ENCODE measurements at places on chromosomes 13 and 19. TPM values are rescaled to one million over a fixed set of nuclear protein-coding genes. Genes with fewer than 3 reads are reported as not detected.
A peak's percentile ranks its signal among the peaks of the same experiment; 100 is the strongest.

DNA sequence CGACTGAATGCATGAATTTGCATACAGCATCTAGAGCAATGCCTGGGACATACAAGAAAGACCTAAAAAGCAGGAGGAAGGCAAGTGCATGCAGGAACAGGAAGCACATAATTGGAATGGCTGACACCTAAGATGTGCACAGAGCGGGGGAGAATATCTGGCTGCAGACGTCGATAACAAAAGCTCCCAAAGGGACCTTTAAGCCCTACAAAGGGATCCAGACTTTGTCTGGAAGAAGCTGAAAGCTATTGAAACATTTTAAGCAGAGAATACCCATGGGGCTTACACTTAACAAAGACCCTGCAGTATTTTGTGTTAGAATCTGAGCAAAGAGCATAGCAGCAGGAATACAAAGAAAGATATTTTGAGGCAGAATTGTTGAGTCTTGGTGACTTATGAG, 107.4 kb upstream of the CLDN10 start:
- DNase-seq: no peak

- DNase-seq: no peak
These were observed 131.0 kb upstream of the ZNF91 start for GRCh38 chr19:23526302-23526701.

The ZNF470 gene
- 4.7 TPM for total RNA-seq

- peak; percentile 76 for DNase-seq
These were observed 10.5 kb downstream of the DOCK6 start for GRCh38 chr19:11251650-11252314.

DNA sequence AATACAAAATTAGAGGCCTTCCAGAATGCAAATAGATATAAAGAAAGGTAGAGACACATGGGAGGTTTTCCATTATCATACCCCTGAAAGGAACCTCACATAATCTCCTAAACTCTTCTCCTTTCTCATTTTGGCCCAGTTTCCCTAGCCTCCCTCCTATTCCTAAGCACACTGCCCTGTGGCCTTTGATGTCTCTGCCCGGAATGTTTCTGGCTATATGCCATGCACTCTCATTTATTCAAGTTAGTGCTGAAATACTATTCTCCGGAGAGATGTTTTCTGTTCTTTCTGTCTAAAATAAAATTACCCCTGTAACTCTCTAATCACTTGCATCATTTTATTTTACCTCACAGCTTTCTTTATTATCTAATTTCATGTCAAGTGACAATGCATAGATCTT, 1287.7 kb downstream of the SLITRK5 start:
- no peak for DNase-seq

DNA sequence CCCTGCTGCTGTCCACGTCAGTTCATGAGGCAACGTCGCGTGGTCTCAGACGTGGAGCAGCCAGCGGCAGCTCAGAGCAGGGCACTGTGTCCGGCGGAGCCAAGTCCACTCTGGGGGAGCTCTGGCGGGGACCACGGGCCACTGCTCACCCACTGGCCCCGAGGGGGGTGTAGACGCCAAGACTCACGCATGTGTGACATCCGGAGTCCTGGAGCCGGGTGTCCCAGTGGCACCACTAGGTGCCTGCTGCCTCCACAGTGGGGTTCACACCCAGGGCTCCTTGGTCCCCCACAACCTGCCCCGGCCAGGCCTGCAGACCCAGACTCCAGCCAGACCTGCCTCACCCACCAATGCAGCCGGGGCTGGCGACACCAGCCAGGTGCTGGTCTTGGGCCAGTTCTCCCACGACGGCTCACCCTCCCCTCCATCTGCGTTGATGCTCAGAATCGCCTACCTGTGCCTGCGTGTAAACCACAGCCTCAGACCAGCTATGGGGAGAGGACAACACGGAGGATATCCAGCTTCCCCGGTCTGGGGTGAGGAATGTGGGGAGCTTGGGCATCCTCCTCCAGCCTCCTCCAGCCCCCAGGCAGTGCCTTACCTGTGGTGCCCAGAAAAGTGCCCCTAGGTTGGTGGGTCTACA, 6.6 kb downstream of the FSTL3 start:
- DNase-seq: peak; percentile 67

The ZIC5 gene
- not detected for total RNA-seq

The KLHL26 gene
- 5.1 TPM for total RNA-seq

DNA sequence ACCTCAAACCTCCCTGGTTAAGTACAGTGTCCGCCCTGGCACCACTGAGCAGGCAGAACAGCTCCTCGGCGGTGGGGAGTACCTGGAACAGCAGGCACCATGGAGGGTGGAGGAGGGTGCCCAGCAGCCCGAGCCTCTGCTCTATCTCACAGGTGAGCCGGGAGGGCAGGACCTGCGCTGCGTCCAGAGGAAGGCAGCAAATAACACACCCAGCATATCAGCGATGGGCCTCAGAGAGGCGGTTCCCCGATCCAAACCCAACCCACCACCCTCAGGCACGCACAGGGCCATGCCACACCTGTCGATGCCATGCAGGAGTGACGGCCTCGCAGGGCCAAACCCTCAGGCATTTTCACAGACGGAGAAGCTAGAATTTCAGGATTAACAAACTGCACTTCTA, 11.8 kb downstream of the PEPD start:
- DNase-seq: peak; percentile 72

DNA sequence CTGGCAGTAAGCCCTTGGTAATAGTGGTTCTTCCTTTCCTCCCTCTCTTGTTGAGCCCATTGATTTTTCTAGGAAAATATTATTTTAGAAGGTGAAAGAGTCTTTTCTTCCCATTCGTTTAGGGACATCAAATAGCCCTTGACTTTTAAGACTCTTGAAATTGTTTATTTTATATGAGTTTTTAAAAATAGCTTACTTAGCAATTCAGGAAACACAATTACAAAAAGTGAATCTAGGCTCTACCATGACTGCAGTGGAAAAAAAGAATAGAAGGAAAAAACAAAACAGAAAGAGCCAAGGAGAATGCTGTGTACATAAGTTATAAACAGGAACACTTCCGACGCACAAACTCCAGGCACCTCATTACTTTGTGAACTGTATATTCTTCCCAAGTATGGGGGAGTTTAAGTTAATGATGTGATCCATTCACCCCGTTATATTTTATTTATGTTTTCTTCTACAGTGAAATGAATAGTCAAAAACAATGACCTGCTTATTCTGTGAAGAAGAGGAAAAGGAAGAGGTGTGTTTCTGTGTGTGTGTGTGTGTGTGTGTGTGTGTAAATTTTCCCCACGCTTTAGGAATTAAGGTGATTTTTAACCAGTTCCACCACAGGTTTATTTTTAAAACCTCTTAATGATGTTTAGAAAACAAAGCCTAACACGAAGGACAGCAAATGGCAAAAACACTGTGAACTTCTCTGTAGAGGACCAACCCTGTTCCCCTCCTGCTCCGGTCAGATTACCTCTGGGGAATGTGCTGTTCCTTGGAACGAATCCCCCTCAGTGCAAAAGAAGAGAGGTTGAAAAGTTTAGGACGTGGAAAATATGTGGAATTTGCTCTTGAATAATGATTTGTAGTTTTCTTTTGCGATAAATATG, 266.3 kb downstream of the KLF5 start:
- no peak for DNase-seq
